CD4-positive, alpha-beta T cell treated with Interferon alpha-2 for 1 hour (primary cell): ENCODE measurements at places on chromosomes 2 and 18.

DNA sequence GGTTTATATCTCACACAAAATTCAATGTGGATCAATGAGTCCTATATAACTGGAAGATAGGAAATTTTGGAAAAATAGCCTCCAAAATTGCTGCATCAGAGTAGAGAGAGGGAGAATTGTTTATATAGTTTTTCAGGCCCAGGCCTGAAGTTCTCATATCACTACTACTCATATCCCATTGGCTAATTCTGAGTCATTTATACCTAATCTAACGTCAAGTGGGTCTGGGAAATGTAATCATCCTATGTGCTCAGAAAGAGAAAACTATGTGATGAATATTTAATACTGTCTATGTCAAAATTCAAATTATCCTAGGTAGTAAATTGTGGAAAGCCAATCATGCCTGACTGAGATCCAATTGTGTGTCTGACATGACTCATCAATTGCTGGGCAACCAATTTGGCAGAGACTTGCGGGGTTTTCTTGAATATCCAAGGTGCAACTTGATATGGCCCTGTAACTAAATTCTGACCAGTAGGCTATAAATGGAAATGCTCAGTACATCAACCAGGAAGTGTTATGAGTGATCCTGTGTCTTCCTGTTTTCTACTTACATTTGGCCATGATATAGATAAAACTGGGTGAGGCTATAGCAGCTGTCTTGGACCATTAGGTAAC lies 744.4 kb downstream of the KCNJ3 start:
- no peak for DNase-seq

- DNase-seq: no peak
Measured at GRCh38 chr2:196076778-196077568, 8.3 kb upstream of the DNAH7 start.

DNA sequence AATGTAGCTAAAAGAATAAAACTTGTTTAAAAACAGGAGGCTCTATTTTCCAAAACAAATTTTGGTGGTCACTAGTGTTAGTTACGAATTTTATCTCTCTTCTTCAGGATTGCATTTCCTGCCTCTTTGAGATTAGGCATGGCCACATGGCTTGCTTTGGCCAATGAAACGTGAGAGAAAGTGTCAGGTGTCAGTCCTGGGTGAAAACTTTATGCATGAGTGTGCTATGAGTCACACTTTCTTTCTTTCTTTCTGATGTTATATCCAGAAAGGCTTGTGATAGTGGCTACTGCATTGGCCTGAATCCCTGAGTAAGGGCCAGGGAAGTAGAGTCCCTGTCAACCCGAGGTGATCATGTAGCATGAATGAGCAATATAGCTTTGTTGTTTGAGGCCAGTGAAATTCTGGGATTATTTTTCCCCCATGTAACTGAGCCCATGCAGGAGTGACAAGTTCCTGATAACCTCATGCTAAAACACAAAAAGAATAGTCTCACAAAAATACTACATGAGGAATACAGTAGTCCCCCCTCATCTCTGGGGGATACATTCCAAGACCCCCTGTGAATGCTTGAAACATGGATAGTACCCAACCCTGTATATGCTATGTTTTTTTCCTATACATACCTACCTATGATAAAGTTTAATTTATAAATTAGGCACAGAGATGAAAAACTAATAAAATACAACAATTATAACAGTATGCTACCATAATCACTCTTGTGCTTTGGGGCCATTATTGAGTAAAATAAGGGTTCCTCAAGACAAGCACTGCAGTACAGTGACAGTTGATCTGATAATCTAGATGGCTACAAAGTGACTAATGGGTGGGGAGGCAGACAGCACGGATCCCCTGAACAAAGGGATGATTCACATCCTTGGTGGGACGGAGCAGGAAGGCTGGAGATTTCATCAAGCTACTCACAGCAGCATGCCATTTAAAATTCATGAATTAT lies 109.5 kb downstream of the CDC42EP3 start:
- no peak for DNase-seq

- no peak for DNase-seq
Measured at GRCh38 chr2:25494616-25495015, 152.9 kb upstream of the DNMT3A start.

DNA sequence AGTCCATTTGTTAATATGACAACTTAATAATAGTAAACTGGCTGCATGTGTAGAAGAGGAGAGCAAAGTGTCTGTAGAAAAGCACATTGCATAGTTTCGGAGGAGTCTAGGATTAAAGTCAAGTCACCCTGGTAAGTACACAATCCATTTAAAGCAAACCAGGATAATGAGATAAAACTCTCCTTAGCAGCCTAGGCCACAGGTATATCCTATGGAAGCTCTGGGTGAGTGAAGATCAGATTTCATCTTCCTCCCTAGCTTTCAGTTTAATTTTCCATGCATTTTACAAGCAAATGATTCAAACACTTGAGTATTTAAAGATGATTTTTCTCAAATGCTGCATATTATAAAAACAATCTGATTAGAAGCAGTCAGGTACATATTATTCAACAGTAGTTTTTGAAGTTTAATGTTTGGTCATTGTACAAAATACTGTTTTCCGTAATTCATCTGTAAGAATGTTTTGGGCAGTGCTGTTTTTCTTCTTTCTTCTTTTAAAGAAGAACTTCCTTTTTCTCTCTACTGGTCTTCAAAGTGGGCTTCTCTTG lies 10.2 kb downstream of the CERS6 start:
- DNase-seq: no peak

- DNase-seq: no peak
Measured at GRCh38 chr18:13502585-13502984, 223.8 kb downstream of the FAM210A start.

DNA sequence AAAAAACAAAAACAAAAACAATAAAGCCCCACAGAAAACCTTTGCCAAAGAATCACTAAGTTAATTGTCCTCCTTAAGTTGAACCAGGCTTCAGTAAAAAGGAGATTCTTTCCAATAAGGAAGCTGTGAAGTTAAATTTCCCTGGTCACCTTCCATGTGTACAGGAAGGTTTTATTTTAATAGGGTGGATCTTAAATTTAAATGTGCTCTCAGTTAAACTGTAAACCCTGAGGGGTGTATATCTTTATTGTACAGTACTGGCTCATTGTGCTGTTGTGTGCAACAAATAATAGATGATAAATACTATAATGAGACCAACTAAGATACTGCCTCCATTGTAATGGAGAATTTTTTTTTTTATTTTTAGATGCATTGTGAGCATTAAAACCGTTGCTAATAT lies 97.1 kb downstream of the NYAP2 start:
- DNase-seq: no peak

- no peak for DNase-seq
Measured at GRCh38 chr2:216624251-216624650, 9.0 kb upstream of the IGFBP2 start.

- no peak for DNase-seq
Measured at GRCh38 chr2:232504438-232504837, 15.8 kb upstream of the PRSS56 start.

DNA sequence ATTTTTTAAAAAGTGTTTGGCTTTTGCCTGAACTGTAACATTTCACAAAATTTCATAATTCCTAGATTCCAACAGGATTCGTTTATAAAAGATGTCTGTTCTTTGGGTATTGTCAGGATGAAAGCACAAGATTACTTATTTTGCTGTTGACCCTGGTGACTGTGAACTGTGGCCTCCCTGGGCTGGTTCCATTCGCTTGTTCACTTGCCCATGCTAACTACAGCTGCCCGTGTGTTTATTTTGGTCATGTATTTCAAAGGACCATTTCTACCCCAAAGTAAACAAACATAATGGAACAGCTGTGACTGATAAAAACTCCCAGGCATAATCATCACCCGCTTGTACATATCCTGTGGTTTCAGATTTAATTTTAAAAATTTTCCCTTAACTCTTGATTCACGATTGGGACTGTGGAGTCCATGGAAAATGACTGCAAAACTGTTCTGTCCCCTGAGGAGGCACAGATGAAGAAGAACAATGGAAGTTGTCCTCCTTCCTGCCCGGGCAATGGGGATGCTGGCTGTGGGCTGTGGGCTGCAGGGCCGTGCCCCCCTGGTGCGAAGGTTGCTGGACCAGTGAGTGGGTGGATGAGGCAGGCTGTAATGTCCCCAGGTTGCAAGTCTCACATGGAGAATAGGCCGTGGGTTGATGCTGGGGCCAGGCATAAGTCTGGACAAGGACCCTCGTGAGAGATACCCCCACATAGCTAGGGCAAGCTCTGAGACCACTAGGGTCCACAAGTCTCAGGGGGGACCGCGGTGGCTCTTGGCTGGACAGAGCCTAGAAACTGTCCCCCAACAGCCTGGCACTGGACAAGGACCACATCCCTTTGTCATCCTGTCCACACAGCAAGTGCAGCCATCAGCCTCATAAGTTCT lies 28.9 kb upstream of the HDAC4 start:
- no peak for DNase-seq

- DNase-seq: no peak
Measured at GRCh38 chr2:35114765-35115164, 1240.8 kb upstream of the CRIM1 start.

DNA sequence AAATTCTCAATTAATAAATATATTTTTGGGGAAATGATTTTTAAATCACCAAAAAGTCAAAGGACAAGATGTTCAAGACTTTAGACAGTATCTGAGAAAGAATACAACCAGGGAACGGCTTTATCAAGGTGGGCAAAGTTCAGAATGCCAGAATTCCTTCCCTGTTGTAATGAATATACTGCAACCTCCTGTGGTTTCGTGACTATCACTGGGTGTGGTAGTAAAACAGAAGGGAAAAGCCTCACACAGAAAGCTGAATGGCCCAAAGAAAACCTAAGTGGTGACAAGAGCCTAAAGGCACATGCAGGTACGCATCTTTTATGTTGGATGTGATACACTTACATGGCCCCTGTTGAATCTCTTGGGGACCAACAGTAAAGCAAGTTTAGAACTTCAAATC lies 37.1 kb downstream of the MBD2 start:
- no peak for DNase-seq

- no peak for DNase-seq
Measured at GRCh38 chr18:9736286-9736835, 28.3 kb downstream of the RAB31 start.

- DNase-seq: no peak
Measured at GRCh38 chr2:195961873-195962272, 106.8 kb downstream of the DNAH7 start.

- DNase-seq: no peak
Measured at GRCh38 chr18:12036201-12036751, 55.0 kb downstream of the IMPA2 start.

DNA sequence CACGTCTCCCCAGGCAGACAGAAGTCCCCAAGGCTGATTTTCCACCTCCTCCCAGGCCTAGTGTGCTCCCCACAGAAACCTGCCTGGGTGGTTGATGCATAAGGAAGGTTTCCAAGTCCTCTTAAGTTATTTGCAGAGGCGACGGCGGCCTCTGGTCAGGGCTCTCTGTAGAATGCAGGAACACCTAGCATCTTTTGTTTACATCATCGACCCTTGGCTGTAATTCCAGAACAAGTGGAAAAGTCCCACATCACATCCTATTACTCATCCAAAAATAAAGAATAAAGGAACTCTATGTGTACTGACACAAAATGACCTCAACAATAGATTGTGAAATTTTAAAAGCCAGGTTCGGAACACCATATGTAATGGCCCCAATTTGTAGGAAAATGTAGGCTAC lies 211.1 kb downstream of the ALPK2 start:
- no peak for DNase-seq

GRCh38 chr2:232636788-232637420 lies 3.5 kb downstream of the EFHD1 start:
- DNase-seq: no peak
